ENCODE measurements at places on chromosomes 12 and 14. TPM values are rescaled to one million over a fixed set of nuclear protein-coding genes. Genes with fewer than 3 reads are reported as not detected.

GRCh38 chr14:68211886-68212285, 392.3 kb downstream of the RAD51B start:
- DNase-seq = no peak
- no peaks in the 10 kb centered on the region for H3K27me3 ChIP-seq
- H3K36me3 ChIP-seq = no peaks in the 10 kb centered on the region
- H3K4me3 ChIP-seq = no peak overlapping the region

GRCh38 chr14:50399251-50400032, 2.8 kb upstream of the CDKL1 start:
- no peak overlapping the region for H3K4me3 ChIP-seq
- H3K4me1 ChIP-seq = peaks cover 3% of the 10 kb centered on the region
- H3K27ac ChIP-seq = no peak overlapping the region
- DNase-seq = peak; percentile 16
- no peaks in the 10 kb centered on the region for H3K27me3 ChIP-seq
- H3K36me3 ChIP-seq = no peaks in the 10 kb centered on the region

GRCh38 chr12:71524626-71525025, 85.0 kb downstream of the LGR5 start:
- no peak overlapping the region for H3K27ac ChIP-seq
- DNase-seq = no peak
- H3K27me3 ChIP-seq = no peaks in the 10 kb centered on the region
- H3K4me1 ChIP-seq = no peaks in the 10 kb centered on the region
- H3K4me3 ChIP-seq = no peak overlapping the region
- H3K36me3 ChIP-seq = no peaks in the 10 kb centered on the region

- H3K27ac ChIP-seq = no peak overlapping the region
Observed at GRCh38 chr12:62196146-62196545, 64.1 kb upstream of the USP15 start.

DNA sequence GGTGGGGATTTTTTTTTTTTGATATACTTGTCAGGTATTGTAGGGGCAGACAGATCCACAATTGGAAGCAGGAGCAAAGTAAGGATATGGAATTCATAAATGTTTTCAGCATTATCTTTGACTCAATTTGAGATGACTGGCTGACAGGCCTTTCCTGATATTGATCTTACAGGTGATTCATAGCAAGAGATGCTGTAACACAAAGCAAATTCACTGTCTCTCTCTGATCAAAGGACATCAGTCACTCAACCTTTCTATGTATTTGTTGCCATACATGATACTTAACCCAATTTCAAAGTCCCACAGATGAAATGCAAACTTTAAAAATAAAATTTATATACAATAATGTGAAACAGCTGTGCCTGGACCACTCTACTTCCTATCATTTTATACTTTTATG, 1506.9 kb downstream of the AACS start:
- no peaks in the 10 kb centered on the region for H3K4me1 ChIP-seq
- no peak for DNase-seq
- no peak overlapping the region for H3K27ac ChIP-seq

- H3K27ac ChIP-seq = no peak overlapping the region
- no peak for DNase-seq
- no peaks in the 10 kb centered on the region for H3K27me3 ChIP-seq
- H3K4me3 ChIP-seq = no peak overlapping the region
Observed at GRCh38 chr12:62907078-62907477, 27.9 kb downstream of the PPM1H start.

KRT72 gene
- total RNA-seq = not detected

HSPB8 gene
- 108 TPM for total RNA-seq

Measured in thoracic aorta (tissue), 2 donors.